ENCODE measurements at places on chromosomes 2 and 18.

GRCh38 chr2:8538531-8538930 lies 143.3 kb upstream of the ID2 start:
- DNase-seq: no peak

- DNase-seq: no peak
Observed at GRCh38 chr2:128792476-128793054, 473.9 kb upstream of the HS6ST1 start.

DNA sequence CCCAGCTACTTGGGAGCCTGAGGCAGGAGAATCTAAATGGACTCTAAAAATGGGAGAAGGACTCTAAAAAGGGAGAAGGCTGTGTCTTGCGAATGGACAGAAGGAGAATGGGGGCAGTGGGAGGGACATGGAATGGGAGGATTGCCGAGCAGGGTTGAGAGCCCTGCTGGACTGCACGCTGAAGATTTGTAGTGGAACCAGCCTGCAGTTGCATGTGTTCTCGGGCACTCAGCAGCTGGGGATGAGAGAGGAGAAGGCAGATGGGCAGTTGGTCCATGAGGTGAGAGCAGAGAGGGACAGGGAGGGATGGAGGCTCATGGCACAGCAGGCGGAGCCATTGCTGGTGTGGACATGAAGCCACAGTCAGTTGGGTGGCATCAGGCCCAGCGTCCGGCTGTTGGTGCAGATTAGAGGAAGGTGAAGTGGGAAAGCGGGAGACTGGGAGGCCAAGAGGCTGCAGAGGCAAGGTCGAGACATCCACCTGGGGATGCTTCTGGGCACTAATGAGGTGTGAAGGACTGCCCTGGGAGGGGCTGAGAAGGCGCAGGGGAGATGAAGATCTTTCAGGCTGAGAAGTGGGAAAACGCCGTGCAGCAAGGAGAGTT lies 40.7 kb downstream of the DCDC2C start:
- no peak for DNase-seq

GRCh38 chr2:74286725-74287124 lies 56.5 kb downstream of the SLC4A5 start:
- DNase-seq: no peak

DNA sequence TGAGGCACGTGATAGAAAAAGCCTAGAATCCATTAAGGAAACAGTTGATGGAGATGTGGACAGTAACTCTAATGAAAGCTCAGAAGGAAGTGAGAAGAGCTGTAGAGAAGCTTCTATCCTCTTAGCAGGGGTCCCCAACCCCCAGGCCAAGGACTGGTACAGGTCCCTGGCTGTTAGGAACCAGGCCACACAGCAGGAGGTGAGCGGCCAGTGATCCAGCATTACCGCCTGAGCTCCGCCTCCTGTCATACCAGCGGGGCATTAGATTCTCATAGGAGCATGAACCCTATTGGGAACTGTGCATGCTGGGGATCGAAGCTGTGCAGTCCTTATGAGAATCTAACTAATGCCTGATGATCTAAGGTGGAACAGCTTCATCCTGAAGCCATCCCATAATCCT lies 8.7 kb upstream of the IMP4 start:
- DNase-seq: no peak

- DNase-seq: no peak
Observed at GRCh38 chr2:12980817-12981216, 264.1 kb downstream of the TRIB2 start.

DNA sequence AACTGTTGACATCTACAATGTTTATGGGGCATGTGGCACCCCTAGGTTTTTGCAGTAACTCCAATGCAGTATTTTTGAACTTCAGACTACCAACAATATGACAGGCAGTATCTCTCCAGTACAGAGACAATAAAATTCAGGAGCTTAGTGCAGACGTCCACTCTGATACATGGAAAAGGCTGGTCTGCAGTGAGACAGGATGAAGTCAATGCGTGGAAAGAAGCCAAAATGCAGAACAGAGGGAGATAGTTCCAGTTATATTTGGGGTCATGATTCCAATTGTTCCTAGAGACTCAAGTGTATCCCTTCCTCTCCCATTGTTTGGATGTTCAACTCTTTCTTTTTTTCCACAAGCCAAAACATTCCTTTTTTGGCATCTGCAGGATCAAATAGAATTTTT lies 18.7 kb upstream of the SMAD2 start:
- DNase-seq: no peak

DNA sequence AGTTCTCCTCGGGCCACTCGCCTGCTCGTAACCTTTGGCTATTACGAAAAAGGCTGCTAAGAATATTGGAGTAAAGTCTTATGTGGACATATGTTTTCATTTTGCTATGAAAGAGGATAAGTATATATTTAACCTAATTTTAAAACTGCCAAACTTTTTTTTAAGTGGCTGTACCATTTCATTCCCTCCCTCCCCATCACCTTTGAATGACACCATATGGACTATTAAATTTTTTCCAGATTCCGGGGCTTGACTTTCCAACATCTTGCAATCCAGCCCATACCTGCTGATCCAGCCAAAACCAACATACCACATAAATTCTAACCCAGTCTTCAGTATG lies 31.5 kb downstream of the REEP1 start:
- DNase-seq: no peak

DNA sequence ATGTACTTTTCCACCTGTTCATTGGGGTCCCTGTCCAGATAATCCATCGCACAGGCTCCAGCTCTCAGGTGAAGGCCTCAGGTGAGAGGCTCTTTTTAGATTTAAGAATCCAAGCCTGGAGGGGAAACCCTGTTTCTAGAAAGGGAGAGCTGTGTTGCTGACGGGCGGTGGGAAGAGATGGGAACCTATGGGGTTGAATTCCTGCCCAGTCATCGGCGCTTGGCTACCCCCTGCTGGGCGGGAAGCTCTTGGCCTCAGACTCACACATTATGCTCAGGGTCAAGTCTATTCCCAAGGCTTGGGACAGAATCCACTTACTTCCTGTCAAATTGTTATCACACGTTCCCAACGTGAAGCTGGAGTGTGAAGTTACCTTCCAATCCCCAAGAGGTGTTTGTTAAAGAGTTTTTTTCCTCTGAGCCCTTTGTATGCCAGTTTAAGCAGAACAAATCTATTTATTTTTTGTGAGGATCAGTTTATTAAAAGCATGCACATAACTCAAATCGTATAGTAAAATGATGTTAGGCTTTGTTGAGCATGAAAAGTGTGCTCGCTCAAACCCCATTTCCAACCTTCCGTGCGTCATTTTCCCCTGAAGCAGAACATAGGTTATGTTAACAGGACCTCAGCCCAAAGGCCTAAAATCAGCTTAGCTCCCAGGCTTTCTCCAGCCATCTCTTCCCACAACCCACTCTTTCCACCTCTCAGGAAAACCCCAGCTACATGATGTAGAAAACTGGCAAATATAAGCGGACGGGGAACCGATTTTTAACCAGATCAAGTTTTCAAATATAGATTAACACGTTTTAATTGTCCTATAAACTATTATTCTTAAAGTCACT lies 181.7 kb upstream of the ETAA1 start:
- peak; percentile 75 for DNase-seq

GRCh38 chr2:42040643-42041278 lies 7.1 kb upstream of the PKDCC start:
- no peak for DNase-seq

Measured in BE2C (cell line).